IMR-90 (cell line): ENCODE measurements at places on chromosomes 1 and 21.

GRCh38 chr1:72336776-72337175 is 54.4 kb upstream of the NEGR1 start:
- peak; percentile 25 for DNase-seq

- DNase-seq = no peak
Measured at GRCh38 chr1:65940126-65940525, 147.4 kb downstream of the PDE4B start.

DNA sequence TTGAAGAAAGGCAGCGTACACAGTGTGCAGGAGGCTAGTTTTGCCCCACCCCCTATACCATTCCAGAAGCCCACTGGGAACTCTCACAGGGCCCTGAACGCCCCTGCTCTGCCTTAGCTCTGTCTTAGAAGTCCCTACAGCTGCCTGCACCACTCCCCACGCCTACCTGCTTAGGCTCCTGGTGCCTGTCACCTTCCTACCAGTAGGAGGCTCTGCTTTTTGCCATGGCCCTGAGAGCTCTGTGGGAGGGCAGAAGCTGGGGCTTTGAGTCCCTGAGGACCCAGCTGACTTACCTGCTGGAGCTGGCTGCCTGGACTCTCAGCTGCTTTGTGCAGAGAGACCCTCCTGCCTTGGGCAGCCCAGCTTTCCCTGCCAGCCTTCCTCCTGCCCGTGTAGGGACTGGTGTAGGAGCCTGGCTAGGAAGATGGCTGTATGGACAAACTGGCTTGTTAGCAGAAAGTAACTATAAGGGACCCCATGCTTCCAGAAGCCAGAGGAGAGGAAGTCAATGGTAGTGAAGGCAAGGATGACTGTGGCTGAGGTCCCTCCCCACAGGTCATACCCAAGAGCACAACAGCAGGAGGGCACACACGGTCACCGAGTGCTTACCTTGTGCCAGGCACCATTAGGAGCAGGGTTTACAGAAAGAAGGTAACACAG is 9.8 kb upstream of the CELSR2 start:
- peak; percentile 46 for DNase-seq

GRCh38 chr21:46084709-46085108 is 13.2 kb upstream of the COL6A2 start:
- no peak for DNase-seq

DNA sequence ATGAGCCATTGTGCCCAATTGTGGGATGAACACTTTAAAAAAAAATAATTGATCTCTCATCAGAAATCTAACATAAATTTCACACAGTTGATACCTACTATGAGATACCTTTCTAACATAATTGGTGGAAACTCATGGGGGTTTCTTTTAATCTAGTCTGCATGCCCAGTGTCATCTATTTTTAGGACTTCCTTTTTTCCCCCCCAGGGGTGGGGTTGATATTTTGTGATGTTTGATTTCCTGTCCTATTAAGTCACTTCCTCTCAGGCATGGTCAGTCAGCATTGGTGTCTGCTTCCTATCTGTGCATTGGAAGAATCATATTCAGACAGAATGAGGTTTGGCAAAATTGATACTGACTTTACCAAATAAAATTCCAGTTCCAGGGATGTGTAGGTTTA is 21.5 kb downstream of the NFYC start:
- no peak for DNase-seq

GRCh38 chr1:85058311-85058710 is 10.0 kb upstream of the MCOLN3 start:
- no peak for DNase-seq

GRCh38 chr1:36708587-36708986 is 225.9 kb upstream of the CSF3R start:
- DNase-seq = no peak

DNA sequence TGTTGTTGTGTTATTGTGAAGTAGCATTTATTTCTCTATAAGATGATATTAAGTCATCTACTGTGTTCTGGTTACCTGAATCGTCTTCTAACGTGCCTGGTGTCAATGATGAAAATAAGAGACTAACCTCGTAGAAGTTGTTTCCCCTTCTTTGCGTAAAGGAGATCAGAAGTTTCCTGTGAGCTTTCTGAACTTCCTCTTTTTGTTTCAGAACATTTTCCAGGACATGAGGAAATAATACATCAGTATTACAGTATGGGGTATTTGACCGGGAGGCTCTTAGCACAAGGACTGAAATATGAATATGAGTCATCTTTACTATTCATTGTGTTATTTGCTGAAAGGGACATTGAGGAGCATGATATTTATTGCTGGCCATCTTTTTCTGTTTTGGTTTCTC is 1.3 kb downstream of the ST6GALNAC3 start:
- peak; percentile 9 for DNase-seq

- peak; percentile 37 for DNase-seq
Measured at GRCh38 chr1:165408518-165408917, 36.4 kb downstream of the RXRG start.

- no peak for DNase-seq
Measured at GRCh38 chr1:14598498-14599182, at the start of gene KAZN. KAZN (plus strand) TSS chr1:14598685.

- peak; percentile 60 for DNase-seq
Measured at GRCh38 chr21:25350056-25350455, 257.2 kb downstream of the MRPL39 start.

GRCh38 chr1:243748227-243748626 is 101.8 kb downstream of the AKT3 start:
- DNase-seq = no peak

GRCh38 chr21:36914244-36915013 is 52.0 kb downstream of the HLCS start:
- no peak for DNase-seq

DNA sequence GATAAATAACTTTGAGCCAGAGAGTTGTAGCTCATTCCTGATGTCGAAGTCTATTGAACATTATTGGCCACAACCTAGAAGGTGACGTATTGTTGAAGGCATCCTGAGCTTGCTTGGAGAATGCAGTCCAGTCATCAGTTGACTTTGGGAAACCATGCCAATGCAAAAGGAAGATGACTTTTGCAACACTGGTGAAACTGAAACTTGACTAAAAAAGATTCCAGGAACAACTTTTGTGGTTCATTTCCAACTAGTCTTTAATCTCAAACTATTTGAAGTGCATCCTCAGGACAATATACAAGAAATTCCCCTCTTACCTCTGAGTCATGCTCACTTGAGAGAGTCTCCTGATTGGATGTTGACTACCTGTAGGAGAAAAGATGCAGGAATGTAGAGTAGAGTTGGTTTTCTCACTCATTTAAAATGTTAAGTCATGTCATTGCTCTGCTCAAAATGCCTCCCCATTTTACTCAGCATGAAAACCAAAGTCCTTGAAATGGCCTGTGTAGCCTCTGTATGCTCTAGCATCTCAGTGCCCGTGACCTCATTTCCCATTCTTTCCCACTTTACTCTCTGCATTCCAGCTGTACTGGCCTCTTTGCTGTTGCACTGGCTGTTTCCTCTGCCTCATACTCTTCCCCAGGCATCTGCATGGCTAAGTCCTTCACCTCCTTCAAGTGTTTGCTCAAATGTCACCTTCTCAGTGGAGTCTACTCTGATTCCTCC is 24.4 kb upstream of the LEPR start:
- peak; percentile 59 for DNase-seq

- no peak for DNase-seq
Measured at GRCh38 chr21:27261676-27262075, 294.8 kb upstream of the ADAMTS5 start.

DNA sequence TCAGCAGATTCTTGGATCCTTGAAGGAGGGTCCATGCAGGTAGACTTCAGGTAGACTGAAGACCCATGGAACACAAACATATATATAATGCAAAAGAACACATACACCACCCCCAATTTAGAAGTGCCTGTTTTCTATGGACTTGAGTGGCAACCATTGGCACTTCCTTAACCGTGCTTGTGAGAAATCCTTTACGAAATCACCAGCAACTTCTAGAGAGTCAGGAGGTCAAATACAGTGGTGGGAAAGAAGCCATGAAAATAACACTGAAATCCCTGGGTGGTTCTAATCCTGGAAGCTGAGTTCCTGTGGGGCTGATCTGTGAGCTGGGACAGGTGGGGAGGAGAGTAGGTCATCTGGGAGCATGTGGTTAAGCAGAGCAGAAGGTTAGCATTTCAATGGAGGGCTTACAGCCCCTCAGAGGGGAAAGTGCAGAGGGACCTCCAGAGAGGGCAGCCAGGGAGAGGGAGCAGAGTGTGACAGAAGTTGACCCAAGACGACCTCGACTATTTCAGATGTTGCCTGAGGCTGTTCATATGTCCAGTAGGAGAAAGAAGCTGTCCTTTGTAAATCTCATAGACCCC is 13.0 kb upstream of the IL10 start:
- DNase-seq = no peak

DNA sequence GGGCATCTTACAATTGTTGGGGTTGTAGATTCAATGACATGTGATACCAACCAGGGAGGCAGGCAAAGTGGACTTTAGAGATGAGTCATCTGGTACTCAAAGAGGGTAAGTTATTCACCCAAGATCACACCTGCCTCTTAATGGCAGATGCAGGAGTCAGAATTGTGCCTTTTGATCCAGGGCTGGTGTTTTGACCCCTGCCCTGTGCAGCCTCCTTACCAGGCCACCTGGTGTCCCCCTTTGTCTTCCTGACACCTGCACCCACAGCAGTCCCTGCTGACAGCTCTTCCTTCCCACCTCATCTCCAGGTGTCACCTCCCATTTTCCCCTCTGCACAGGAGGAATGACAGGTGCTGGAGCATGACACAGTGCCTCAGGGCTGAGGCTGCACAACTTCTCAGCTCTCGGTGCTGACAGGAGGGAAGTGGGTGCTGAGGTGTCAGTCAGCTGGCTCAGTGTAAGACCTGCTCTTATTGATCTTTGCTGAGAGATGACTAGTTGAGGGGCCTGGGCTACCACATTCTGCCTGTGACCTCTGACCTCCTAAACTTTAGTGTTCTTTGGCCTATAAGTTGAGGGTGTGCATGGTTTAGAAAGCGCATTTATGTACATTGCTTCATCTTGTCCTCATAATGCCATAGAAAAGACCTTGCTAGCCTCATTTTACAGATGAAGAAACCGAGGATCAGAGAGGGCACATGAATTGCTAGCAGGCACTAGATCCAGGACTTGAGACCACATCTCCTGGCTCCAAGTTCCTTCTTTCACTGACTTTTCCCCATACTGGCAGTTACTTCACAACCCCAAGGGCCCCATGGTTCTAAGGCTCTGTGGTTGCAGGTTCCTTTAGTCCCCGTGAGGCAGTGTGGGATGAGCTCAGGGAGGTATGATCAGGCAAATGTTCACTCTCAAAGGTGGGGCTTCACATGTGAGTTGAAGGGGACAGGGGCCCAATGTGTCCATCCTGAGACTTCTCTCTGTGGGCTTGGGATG is 31.3 kb downstream of the CACNA1E start:
- no peak for DNase-seq

GRCh38 chr1:180521474-180522212 is 19.3 kb upstream of the ACBD6 start:
- no peak for DNase-seq

- DNase-seq = no peak
Measured at GRCh38 chr1:236895665-236896387, 100.7 kb downstream of the MTR start.

DNA sequence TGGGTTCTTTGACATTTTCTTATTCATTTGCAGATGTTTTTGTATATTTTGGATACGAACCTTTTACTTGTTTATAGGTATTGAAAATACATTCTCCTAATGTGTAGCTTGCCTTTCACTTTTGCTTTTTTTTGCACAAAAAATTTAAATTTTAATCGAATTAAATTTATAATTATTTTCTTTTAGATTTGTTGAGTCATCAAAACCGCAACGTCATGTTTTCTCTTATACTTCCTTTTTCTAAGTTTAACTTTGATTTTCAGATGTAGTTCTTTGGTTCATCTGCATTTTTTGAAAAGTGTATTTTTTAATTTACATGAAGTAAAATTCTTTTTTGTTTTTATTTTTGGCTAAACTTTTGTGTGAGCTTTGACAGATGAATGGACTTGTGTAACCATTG is 243.7 kb upstream of the DPYD start:
- DNase-seq = no peak

- peak; percentile 49 for DNase-seq
Measured at GRCh38 chr1:221164029-221164428, 284.8 kb downstream of the HLX start.

DNA sequence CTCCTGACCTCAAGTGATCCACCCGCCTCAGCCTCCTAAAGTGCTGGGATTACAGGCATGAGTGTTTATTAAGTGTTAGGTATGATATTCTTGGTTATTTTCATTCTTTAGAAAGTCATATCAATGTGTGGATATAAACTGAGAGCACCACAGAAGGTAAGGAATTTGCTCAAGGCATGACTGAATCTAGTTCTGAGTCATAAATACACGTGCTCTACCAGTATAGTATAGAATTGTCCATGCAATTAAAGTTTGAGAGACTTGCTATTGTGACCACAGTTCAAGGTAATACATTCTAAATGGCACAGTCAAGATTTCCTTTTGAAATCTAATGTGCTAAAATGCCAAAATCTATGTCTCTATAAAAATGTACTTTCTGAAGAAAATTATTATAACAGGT is 401.1 kb upstream of the CHRM3 start:
- DNase-seq = no peak

GRCh38 chr1:41592451-41593125 is 108.1 kb upstream of the EDN2 start:
- DNase-seq = no peak

- DNase-seq = no peak
Measured at GRCh38 chr1:205913451-205914154, 29.7 kb downstream of the SLC26A9 start.

DNA sequence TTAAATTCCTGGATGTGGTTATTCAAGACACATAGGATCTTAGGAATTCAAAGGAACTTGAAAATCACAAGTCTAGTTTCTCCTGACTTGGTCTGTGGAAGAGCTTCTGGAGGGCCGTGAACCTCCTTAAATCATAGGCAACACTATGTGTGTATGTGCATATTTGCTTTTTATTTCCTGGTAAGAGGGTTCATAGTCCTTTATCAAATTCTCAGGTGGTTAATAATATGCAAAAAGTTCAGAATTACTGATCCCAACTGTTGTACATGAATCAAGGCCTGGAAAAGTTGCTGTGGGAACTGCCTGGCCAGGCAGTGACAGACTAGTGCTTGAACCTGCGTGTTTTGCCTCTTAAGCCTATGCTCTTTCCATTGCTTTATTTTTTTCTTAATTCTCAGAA is 12.9 kb downstream of the MTR start:
- peak; percentile 9 for DNase-seq

GRCh38 chr1:206079135-206079534 is 26.2 kb downstream of the RHEX start:
- no peak for DNase-seq

- peak; percentile 64 for DNase-seq
Measured at GRCh38 chr1:67559222-67559700, 125.7 kb upstream of the GADD45A start.
